ENCODE measurements at places on chromosomes 5 and 9. TPM values are rescaled to one million over a fixed set of nuclear protein-coding genes. Genes with fewer than 3 reads are reported as not detected.

DNA sequence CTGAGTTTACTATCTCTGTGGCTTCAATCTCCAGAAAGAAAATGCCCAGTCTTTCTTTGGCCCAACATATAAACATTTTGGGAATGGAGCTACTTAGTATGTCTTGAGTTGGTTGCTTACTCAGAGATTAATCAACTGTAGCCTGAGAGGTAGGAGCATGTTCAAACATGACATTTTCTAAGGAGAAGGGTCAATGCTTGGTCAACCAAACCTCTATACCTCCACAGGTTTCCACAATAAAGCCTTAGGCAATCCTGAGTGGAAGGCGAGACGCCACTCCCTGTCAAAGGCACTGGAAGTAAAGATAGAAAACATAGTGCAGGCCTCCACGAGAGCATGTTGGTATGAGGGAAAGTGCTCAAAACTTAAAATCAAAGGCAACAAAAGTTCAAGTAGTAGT is 411.4 kb downstream of the KCTD16 start:
- DNase-seq, result no peak

GRCh38 chr9:68775003-68775730 is 70.1 kb downstream of the PIP5K1B start:
- no peak for DNase-seq

DNA sequence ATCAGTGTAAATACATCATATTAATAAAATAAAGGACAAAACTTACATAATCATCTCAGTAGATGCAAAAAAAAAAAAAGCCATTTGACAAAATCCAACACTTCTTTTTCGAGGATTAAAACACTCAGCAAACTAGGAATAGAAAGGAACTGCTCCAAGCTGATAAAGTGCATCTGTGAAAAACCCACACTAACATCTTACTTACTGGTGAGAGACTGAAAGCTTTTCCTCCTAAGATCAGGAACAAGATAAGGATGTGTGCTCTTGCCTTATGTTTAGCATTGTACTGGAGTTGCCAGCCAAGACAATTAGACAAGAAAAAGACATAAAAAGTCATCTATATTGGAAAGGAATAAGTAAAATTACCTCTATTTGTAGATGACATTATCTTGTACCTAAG is 120.2 kb upstream of the SAP30L start:
- no peak for DNase-seq

- DNase-seq, result no peak
Observed at GRCh38 chr9:99828417-99829176, 6.9 kb downstream of the NR4A3 start.

GRCh38 chr5:82244854-82245635 is 33.1 kb downstream of the RPS23 start:
- DNase-seq, result no peak

- no peak for DNase-seq
Observed at GRCh38 chr9:131610231-131610761, 65.0 kb downstream of the PRRT1B start.

DNA sequence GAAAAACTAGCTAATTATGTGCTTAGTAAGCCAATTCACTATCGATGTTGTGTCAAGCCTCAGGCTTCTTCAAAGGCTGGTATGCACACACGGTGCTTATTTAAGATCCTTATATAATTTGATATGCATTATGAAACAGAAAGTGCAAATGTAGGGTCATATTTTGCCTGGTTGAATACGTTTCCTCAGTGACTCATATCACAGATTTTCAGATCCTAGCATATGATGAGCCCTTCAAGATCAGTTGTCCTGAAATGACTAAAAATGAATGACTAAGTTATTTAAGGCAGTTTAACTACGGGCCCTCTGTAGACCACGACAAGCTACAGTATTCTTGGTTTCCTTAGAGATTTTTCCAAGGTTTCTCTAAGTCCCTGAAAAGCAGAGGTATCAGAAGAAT is 778.3 kb downstream of the PRELID2 start:
- DNase-seq, result no peak

- DNase-seq, result no peak
Observed at GRCh38 chr5:73233053-73233460, 60.1 kb downstream of the TMEM174 start.

- DNase-seq, result peak; percentile 90
Observed at GRCh38 chr9:129888293-129889121, 53.2 kb downstream of the USP20 start.

GRCh38 chr9:16029046-16029615 is 476.3 kb downstream of the CCDC171 start:
- no peak for DNase-seq

GRCh38 chr9:129351058-129351641 is 173.1 kb upstream of the IER5L start:
- DNase-seq, result no peak

GRCh38 chr5:169828385-169828784 is 151.9 kb downstream of the INSYN2B start:
- no peak for DNase-seq

- DNase-seq, result no peak
Observed at GRCh38 chr5:154840435-154841272, 9.7 kb downstream of the FAXDC2 start.

- no peak for DNase-seq
Observed at GRCh38 chr9:29336281-29336680, 1763.0 kb upstream of the C9orf72 start.

DNA sequence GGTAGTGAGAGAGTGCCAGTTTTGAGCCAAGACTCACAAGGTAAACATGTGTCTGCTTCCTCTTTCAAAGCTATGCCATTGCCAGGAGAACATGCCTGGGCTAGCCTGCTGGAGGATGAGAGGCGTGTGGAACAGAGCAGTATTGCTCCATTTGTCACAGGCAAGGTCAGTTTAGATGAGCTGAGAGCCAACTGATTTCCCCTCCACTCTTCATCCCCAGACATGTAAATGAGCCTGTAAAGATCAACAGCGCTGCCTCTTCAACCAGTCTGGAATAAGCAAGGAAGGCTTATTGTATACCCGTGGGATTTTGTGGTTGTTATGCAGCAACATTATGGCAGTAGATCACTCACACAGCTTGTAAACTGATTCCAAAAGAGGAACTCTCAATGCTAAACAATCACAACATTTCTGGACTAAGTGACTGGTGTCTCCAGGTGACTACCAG is 8.2 kb upstream of the GDNF start:
- no peak for DNase-seq

GRCh38 chr5:171680485-171680884 is 105.1 kb upstream of the SMIM23 start:
- no peak for DNase-seq

DNA sequence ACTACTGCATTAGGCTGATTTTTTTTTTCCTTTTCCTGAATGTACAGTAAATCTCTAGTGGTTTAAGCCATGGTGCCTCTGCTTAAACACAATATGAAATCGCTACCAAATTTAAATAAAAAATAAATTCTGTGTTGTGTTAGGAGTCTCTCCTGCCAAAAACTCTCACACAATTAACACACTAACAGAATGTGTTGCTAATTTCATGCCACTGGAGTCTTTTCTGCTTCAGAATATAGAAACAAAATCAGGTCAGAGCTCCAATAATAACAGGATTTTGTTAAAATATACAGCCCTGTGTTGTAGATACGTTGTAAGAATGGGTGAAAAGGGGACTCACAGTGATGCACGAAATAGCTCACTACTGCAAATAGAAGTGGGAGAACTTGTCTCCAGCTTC is 398.8 kb downstream of the ZSWIM6 start:
- no peak for DNase-seq

- DNase-seq, result no peak
Observed at GRCh38 chr5:163362840-163363371, 74.5 kb upstream of the CCNG1 start.

DNA sequence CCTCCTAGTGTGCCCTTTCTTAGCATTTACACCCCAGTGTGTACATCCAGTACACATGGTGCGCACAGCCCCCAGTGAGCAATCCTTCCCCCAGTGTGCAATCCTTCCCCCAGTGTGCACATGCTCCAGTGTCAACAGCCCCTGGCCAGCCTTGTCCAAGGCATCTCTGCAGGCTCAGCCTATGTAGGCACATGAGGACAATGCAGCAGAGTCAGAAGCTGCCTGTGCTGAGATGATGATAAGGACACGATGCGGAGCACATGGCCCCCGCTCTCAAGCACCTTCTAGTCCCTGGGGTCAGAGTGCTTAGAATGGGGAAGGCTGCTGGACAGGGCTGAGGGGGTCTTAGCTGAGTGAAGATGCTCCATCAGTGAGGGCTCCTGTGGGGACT is 69.8 kb downstream of the GADD45G start:
- no peak for DNase-seq

DNA sequence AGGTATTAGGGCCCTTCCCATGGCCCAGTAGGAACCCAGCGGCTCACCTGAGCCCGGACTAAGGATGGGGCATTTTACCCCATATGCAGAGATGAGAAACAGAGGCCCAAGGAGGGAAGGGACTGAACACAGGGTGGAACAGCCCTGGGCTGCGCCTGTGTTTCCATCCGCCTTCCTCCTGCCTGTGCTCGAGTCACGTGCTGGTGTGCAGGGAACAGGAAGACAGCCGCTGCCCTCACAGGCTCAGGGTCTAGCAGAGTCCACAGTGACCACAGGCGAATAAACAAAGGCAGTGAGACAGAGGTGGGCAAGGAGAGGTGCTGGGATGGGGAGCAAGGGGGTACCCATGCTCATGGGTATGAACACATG is 129.4 kb downstream of the C9orf50 start:
- DNase-seq, result no peak

DNA sequence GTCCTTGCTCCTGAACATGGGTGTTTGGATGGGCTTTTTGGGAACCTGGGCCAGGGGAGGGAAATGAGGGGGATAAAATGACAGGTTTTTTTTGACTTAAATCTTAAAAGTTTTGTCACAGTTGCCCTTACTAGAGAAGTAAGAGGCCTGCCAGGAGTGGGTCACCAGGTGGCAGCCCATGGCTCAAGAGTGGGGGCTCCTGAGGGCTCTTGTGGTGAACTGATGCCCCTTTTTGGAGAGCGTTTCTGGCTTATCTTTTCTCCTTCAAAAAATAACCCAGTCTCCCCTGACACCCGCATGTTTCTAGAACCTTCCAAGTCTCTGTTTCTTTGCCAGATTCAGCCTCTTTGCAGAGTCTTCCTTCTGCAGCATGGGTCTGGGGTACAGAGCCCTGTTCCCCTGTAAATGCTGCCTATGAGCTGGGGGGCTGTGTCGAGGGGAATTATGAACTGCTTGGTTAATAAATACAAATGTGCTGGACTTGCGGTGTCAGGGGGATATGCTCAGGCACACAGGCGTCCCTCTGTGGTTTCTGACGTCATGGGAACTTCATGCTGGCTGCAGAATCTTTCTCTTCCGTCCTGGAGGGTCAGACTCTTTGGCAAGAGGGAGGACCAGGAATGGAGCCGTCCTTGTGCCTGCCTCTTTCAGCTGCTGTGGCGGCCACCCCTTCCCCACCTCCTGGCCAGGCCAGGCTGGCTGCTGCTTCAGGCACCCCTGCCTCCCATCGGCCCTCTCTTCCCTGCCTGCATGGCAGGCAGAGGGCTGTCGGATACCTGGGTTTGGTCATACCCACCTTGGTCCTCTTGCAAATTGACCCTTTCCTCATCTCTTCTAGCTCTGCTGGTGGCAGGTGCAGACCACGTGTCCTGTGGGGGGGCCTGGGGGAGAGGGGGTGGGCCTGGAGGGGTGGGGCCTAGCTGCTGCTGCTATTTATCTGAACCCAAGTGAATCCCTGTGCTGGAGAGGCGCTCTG is 30.1 kb downstream of the PTPA start:
- no peak for DNase-seq

DNA sequence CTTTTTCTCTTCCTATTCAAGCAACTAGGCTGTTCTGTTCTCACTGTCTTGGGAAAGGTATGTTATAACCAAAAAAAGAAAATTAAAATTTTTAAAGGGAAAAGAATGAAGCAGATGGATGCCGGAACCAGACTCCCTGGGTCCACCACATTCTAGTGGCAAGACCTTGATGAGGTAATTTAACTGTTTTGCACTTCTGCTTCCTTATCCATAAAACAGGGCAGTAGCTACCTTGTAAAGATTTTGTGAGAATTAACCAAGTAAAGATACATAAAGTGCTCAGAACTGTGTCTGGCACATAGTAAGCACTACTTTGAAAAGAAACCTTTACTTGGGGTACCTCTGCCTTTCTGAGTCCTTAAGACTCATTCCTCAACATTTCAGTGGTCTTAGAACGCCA is 17.0 kb downstream of the EPB41L4B start:
- no peak for DNase-seq

GRCh38 chr9:98375138-98375726 is 119.8 kb upstream of the TBC1D2 start:
- no peak for DNase-seq

- no peak for DNase-seq
Observed at GRCh38 chr5:132291026-132291425, 3.2 kb upstream of the SLC22A4 start.

DNA sequence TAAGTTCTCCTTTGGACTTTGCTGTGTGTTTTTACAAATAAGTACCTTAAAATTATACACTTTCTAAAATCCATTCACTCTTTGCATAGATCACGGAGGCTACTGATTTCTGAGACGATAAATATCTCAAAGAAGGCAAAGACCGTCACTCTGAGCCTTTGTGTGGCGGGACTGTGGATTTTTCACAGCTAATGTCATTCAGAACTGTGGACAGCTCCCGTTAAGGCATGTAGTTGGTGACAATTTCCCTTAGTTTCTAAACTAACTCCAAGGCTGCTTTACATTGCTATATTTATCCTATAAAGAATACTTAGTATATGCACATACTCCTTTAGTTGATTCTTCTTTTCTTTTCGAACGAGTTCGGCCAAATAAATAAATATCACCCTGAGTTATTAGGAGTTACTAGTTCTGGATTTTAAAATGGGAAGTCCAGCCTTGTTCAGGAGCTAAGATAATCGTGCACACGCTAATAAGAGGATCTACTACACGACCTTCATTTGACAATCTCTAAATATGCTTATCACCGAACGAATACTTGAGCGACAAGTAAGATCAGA is 1.8 kb downstream of the HCN1 start:
- DNase-seq, result no peak

GRCh38 chr5:159071382-159071781 is 28.3 kb downstream of the EBF1 start:
- DNase-seq, result no peak

- peak; percentile 9 for DNase-seq
Observed at GRCh38 chr5:179731791-179732411, 721 bp upstream of the MAML1 start.

GRCh38 chr5:55694152-55694830 is 17.8 kb downstream of the SLC38A9 start:
- DNase-seq, result no peak

GRCh38 chr5:126395198-126395597 is 28.0 kb upstream of the GRAMD2B start:
- no peak for DNase-seq

The CARTPT gene
- not detected for total RNA-seq

The PRRX2 gene
- total RNA-seq, result 0.26 TPM

The HAPLN1 gene
- total RNA-seq, result not detected

The GFPT2 gene
- total RNA-seq, result 3.6 TPM

The SLC6A19 gene
- 0.06 TPM for total RNA-seq

The DNM1 gene
- total RNA-seq, result 2.8 TPM

The ECM2 gene
- not detected for total RNA-seq

The SCGB3A2 gene
- total RNA-seq, result not detected

The CD72 gene
- total RNA-seq, result 2.5 TPM

The LPAR1 gene
- not detected for total RNA-seq

The DPYSL3 gene
- total RNA-seq, result 0.68 TPM

The ASPN gene
- total RNA-seq, result not detected

The ALAD gene
- 31.1 TPM for total RNA-seq

The SLC9A3 gene
- total RNA-seq, result 1.9 TPM

The ZNF366 gene
- total RNA-seq, result not detected
